ENCODE measurements at places on chromosomes 11 and 22. TPM values are rescaled to one million over a fixed set of nuclear protein-coding genes. Genes with fewer than 3 reads are reported as not detected.

DNA sequence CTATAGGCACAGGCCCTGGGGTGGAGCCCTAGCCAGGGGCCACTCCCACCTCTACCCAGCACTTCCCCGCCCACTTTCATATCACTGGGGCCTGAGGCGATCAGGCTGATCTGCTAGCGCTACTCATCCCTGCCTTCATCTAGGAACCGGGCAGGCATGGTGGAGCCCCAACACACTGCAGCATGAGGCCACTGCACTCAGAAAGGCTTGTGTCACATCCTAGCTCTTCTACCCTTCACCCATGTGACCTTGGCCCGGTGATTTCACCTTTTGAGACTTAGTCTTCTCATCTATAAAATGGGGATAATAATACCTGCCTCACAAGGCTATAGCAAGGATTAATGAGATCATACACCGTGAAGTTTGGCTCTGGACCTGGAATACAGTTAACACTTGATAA is 18.1 kb upstream of the GDPD5 start:
- no peaks in the 10 kb centered on the region for H3K27me3 ChIP-seq
- no peak overlapping the region for H3K27ac ChIP-seq
- no peak overlapping the region for H3K4me3 ChIP-seq
- H3K4me1 ChIP-seq = no peaks in the 10 kb centered on the region
- H3K36me3 ChIP-seq = no peaks in the 10 kb centered on the region

SPON1 gene
- 0.97 TPM for total RNA-seq

- no peak overlapping the region for H3K27ac ChIP-seq
- H3K36me3 ChIP-seq = no peaks in the 10 kb centered on the region
- DNase-seq = no peak
- peaks cover 30% of the 10 kb centered on the region for H3K27me3 ChIP-seq
- peaks cover 9% of the 10 kb centered on the region for H3K4me1 ChIP-seq
- no peak overlapping the region for H3K4me3 ChIP-seq
These were observed 15.6 kb upstream of the MFRP start for GRCh38 chr11:119361941-119362725.

DNA sequence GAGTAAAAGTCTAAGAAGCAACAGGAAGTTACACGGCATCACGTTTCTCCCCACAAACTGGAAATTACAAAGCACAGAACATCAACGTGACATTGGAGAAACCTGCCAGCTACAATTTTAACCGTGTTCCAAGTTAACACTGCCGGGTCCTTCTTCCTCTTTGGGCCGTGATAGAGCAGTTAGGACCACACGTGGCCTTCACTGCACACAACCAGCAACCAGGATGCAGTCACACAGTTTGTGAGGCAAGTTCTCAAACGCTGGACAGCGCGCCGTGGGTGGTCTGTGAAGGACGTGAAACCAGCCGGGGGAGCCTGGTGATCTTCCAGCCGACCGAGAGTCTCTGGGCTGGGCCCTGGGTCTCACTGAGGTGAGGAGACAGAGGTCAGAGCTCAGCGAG is 14.6 kb downstream of the C11orf21 start:
- H3K27me3 ChIP-seq = no peaks in the 10 kb centered on the region
- DNase-seq = no peak
- peaks cover 3% of the 10 kb centered on the region for H3K4me1 ChIP-seq
- no peaks in the 10 kb centered on the region for H3K36me3 ChIP-seq

ARHGAP42 gene
- total RNA-seq = 0.09 TPM

DNA sequence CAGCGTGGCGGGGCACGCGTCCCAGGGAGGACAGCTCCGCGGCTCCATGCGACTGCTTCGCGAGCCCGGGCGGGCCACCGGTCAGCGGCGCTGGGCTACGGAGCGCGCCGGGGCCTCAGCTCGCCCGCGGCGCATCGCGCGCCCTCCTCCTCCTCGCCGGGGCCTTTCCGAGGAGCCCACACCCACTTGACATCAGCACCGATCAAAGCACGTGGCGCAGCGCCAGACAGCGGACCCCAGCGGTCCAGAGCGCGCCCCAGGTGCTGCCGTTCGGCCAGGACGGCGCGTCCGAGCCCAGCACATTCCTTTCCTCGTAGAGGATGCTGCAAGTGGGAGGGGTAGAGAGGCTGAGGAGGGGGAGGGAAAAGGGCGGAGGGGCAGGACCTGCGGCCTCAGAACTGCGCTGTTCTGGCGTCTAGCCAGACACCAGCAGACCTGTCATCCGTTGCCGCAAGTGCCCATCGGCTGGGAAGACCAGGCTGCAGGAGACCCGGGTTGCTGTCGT is 88.6 kb downstream of the PLEKHA7 start:
- no peaks in the 10 kb centered on the region for H3K4me1 ChIP-seq
- no peaks in the 10 kb centered on the region for H3K36me3 ChIP-seq
- H3K27ac ChIP-seq = no peak overlapping the region
- DNase-seq = no peak

FAT3 gene
- total RNA-seq = not detected

GRCh38 chr11:15824060-15824459 is 532.3 kb downstream of the SOX6 start:
- no peaks in the 10 kb centered on the region for H3K27me3 ChIP-seq
- H3K4me1 ChIP-seq = no peaks in the 10 kb centered on the region

CDC45 gene
- 99.0 TPM for total RNA-seq

GRCh38 chr11:125084057-125084416 is 20.9 kb downstream of the SLC37A2 start:
- no peaks in the 10 kb centered on the region for H3K4me1 ChIP-seq
- no peaks in the 10 kb centered on the region for H3K36me3 ChIP-seq
- no peak for DNase-seq
- H3K27me3 ChIP-seq = no peaks in the 10 kb centered on the region

DNA sequence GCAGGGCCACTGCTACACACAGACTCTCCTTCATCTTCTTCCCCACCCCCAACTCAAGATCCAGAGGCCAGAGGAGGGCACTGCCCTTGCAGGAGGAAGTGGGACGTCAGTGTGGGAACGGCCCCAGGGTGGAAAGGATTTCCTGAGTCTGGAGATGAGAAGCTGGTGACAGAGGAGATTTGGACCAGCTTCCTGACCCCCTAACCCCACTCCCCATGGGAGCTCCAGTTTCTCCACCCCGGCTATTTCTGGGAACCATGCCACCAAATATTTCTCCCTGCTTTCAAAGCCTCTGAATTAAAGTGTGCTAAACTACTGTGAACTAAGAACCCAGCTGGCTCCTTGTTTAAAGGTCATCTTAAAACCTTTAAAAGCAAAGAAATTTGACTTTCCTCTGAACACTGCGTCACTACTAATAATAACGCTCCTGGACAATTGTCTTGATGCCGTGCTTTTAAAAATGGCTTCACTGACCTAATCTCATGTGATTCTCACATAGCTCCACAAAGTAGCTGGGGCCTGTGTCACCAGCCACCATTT is 46.6 kb downstream of the CWC15 start:
- H3K27ac ChIP-seq = no peak overlapping the region
- H3K27me3 ChIP-seq = no peaks in the 10 kb centered on the region
- peaks cover 39% of the 10 kb centered on the region for H3K4me1 ChIP-seq
- DNase-seq = no peak
- no peak overlapping the region for H3K4me3 ChIP-seq
- no peaks in the 10 kb centered on the region for H3K36me3 ChIP-seq

DNA sequence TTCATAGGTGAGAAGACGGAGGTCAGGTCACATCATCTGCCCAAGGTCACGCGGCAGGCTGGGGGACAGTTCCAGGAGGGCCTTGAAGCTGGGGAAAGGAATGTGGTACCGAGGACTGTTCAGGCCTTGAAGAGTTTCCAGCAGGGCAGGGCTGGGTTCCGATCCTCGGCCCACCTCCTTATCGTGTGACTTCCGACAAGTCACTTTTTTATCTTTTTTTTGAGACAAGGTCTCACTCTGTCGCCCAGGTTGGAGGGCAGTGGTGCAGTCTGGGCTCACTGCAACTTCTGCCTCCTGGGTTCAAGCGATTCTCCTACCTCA is 623 bp downstream of the NDUFS8 start:
- DNase-seq = no peak
- H3K36me3 ChIP-seq = peaks cover 12% of the 10 kb centered on the region
- peak overlapping the region; percentile 72 for H3K4me3 ChIP-seq
- peak overlapping the region; percentile 74 for H3K27ac ChIP-seq

DNA sequence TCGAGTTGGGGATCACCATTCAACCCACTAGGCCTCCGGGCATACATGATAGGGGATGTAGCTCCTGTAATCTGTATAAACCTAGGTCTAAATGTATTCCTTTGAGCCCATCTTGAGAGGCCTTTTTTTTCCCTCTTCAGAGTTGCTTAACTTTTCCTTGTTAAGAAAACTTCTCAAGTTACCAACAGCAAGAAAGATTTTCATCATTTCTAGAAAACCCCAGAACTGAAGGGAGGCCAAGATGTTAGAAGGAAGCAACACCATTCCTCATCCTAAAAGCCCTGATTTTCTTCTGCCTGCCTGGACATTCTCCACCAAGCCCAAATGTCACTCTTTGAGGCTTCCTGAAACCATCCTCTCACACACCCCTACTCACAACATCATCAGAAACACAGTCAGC is 79.4 kb downstream of the TMPRSS5 start:
- no peak overlapping the region for H3K4me3 ChIP-seq
- H3K4me1 ChIP-seq = no peaks in the 10 kb centered on the region

DNA sequence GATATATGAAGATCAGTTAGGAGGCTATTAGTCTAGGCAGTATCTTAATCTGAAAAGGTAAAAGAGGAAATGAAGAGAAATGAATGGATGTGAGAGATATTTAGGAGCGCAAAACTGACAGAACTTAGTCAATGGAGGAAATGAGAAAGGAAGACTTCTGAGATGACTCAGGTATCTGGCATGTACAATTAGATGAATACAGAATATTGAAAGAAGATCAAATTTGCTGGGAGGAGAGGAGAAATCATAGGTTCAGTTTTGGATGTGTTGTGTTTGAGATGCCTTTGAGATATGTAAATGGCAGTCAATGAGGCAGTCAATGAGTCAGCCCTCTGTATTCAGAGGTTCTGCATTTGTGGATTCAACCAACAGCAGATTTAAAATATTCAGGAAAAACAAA is 42.9 kb upstream of the GAB2 start:
- H3K27ac ChIP-seq = no peak overlapping the region
- H3K4me3 ChIP-seq = no peak overlapping the region
- H3K4me1 ChIP-seq = no peaks in the 10 kb centered on the region
- no peaks in the 10 kb centered on the region for H3K36me3 ChIP-seq
- no peaks in the 10 kb centered on the region for H3K27me3 ChIP-seq

GRCh38 chr22:44685384-44686056 is 16.5 kb upstream of the PRR5 start:
- peak overlapping the region; percentile 61 for H3K27ac ChIP-seq
- H3K27me3 ChIP-seq = no peaks in the 10 kb centered on the region
- peaks cover 38% of the 10 kb centered on the region for H3K4me1 ChIP-seq

Measured in CD8-positive, alpha-beta memory T cell (primary cell).